CD4-positive, alpha-beta T cell treated with Interleukin-12 subunit alpha and Interleukin-12 subunit beta, for 1 hour (primary cell): ENCODE measurements at places on chromosomes 6 and 20.

GRCh38 chr6:96094077-96094476 lies 78.3 kb downstream of the FUT9 start:
- no peak for DNase-seq

- DNase-seq, result no peak
These were observed 393 bp upstream of the FABP7 start for GRCh38 chr6:122778985-122779661.

GRCh38 chr6:8180327-8181159 lies 78.2 kb upstream of the EEF1E1 start:
- DNase-seq, result no peak

DNA sequence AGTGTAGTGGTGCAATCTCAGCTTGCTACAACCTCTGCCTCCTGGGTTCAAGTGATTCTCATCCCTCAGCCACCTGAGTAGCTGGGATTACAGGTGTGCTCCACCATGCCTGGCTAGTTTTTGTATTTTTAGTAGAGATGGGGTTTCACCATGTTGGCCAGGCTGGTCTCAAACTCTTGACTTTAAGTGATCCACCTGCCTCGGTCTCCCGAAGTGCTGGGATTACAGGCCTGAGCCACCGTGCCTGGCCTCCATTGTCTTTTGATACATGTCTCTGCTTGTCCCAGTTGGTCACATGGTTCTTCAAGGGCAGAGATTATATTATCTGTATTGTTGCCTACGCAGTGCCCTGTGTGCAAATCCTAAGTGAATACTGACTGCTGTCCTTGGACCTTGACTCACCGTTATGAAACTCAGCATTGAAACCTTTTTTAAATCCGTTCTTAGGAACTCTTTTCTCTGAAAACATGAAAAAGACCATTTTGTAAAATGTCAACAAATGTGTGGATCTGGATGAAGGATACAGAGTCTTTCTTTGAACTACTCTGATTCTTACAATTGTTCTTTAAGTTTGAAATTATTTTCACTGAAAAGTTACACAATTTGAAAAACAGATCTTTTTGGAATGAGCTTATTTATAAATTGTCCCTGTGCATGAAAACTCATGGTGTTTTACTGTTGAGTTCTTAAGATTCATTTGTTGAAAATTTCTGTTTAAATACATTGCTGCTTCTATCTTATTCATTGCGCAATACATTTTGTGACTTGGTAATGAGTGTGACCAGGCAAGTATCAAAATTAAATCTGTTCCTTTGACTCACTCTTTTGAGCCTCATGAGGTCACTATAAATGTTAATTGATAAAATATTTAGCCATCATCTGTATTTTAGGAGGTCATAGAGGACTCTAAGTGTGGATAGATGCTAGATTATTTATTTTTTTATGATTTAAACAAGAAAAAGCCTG lies 293.5 kb downstream of the UTRN start:
- DNase-seq, result no peak

DNA sequence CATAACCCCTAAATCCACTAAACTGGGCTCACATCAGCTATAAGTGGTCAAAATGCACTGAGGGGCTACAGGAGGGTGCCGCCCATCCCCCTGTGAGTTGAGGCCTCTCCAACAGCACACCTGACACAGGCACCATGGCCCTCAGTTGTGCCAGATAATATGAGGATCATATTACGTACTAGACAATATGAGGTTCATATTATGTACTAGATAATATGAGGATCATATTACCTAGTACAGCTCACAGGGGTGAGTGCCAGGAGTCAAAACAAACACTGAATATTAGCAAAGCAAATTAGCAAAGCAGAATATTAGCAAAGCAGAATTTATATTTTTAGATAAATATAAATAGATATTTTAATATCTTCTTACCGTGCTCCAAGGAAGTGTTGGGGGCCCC lies 35.3 kb downstream of the CD24 start:
- DNase-seq, result no peak

- DNase-seq, result no peak
These were observed 7.1 kb downstream of the TUBB2B start for GRCh38 chr6:3220366-3220765.

GRCh38 chr6:40532349-40533000 lies 54.7 kb downstream of the LRFN2 start:
- DNase-seq, result no peak

DNA sequence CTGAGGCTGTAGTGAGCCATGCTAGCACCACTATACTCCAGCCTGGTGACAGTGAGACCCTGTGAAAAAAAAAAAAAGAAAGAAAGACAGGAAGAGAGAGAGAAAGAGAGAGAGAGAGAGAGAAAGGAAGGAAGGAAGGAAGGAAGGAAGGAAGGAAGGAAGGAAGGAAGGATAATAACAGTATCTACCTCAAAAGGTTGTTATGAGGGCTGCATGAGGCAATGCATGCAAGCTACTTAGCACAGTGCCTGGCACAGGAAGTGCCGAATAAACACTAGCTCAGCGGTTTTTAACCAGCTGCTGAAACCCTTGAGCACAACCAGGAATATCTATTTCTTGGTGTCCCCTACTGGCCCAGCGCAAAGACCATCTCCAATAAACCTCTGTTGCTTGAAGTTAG lies 62.3 kb upstream of the TBC1D7 start:
- peak; percentile 21 for DNase-seq

DNA sequence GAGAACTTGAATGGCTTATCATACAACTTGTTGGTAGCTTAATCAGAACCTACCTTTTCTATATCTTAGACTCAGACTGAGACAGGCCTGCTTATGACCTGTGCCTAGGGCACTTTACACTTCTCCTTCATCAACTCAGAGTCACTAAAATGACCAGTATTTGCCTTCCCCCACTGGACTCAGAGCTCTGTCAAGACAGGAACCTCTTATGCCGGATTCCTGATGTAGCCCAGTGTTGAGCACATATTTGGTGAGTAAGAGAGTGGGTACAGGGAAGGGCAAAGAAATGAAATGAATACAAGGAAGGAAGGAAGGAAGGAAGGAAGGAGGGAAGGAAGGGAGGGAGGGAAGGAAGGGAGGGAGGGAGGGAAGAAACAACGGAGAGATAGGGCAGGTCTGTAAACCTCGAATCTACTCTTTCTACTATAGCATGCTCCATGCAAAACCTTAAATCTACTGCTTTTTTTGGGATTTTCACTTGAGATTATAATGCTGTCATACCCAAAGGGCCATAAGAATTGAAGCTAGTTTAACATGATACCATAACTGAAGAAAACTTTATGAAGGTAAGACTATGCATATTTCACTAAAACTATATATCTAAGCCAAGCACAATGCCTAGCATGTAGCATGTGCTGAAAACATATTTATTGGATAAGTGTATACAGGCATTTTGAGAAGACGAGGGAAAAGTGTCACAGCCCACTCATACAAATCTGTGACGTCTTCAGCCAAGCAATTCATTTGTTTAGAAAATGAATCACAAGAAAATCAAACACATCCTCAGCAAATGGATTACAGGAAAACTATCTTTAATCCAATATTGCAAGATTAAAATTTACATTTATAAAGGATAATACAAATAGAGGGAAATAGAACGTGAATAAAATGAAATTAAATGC lies 89.9 kb downstream of the RFX6 start:
- no peak for DNase-seq

DNA sequence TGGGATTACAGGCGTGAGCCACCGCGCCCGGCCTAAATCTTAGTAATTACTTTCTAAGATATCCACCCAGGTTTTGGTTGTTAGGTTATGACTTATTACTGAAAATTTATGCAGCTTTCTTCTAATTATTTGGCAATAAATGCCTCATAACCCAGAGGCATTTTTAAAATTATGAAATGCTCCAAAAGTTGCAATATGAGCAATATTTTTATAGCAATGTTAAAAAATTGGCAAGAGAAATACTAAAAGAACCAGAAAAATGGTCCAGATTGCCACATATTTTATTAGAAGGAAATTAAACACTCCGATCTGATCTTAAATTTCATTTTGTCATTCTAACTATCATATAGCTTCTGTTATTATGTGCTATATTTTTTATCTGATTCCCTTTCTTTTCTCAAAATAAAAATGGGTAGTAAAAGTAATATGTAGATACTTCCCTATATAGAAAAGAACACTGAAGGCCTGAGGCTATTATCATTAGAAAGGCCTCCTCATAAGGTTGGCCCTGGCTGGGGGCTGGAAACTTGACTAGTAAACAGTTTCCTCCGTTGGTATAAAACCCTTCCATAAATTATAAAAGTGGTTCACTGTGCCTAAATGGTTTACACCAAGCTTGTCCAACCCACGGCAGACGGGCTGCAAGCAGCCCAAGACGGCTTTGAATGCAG lies 22.1 kb downstream of the BLOC1S5 start:
- DNase-seq, result no peak

GRCh38 chr20:62929051-62929538 lies 2.8 kb upstream of the DIDO1 start:
- DNase-seq, result peak; percentile 62

DNA sequence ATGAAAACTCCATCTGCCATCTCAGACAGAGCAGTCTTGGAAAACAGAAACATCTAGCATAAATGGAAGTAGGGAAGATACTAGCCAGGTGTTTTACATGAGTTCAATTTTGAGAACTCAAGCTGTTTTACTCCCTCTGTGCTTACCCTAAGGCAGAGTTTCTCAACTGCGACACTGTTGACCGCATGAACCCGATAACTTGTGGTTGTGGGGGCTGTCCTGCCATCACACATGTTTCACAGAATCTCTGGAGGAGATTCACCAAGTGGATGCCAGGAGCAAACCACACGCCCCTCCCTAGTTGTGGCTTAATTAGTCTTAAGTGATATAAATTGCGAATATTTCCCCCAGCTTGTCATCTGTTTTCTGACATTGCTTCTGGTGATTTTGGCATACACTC lies 2.3 kb upstream of the SERPINB6 start:
- peak; percentile 45 for DNase-seq

DNA sequence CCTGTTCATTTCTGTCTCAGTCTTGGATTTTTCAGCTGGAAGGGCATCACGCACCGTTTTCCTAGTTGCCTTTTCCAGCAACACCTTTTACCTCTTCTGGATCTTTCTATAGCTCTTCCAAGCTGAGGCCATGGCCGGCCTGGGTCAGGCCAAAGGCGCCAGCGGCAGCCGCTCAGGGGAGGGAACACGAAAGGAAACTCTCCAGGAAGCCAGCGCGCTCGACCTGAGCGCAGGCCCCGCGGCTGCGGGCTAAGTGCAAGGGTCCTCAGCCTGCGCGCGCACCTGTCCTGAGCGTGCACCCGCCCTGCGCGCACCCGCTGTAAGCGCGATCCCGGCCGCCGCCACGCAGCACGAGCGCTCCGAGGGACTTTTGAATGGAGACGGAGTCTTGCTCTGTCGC lies 43.8 kb upstream of the TMEM181 start:
- DNase-seq, result no peak

GRCh38 chr20:44010162-44010704 lies 95.6 kb downstream of the TOX2 start:
- DNase-seq, result no peak

GRCh38 chr6:55011034-55011433 lies 163.3 kb upstream of the HCRTR2 start:
- no peak for DNase-seq

DNA sequence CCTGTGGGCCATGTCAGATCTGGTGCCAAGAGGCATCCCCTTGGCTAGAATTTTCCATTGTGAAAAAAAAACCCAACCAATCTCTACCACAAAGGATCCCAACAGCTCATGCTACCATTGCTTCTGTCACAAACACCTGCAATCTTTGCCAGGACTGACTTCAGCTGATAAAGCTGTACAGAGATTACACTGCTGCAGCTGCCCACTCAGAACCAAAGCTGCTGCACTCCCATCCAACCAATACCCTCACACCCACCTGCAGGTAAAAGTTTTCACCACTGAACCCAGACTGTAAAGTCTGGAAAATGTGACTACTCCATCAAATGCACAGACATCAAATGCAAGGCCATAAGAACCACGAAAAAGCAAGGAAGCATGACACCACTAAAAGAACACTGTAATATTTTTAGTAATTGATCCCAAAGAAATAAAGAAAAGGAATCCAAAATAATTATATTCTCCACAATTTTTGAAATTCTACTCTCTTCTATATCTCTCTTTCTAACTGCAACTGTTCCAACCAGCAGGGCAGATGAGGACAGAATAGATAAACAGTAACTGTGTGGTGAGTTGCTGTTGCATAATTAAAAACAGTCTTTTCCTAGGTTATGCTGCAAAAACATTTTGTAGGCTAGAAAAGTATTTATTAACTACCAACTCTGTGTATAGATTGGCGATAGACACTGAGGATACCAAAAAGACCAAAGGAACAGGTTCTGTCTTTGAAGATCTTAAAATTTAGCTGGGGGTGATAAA lies 128.0 kb upstream of the MCHR2 start:
- no peak for DNase-seq

- no peak for DNase-seq
These were observed 43.9 kb downstream of the BCAS1 start for GRCh38 chr20:54026295-54027064.

- DNase-seq, result no peak
These were observed 125.3 kb downstream of the ANKS1A start for GRCh38 chr6:35014341-35014740.
